Spinal cord (tissue), 10 donors: ENCODE measurements at places on chromosomes 4 and X. TPM values are rescaled to one million over a fixed set of nuclear protein-coding genes. Genes with fewer than 3 reads are reported as not detected.

Gene FRAS1
- 10.9 TPM for polyA plus RNA-seq

DNA sequence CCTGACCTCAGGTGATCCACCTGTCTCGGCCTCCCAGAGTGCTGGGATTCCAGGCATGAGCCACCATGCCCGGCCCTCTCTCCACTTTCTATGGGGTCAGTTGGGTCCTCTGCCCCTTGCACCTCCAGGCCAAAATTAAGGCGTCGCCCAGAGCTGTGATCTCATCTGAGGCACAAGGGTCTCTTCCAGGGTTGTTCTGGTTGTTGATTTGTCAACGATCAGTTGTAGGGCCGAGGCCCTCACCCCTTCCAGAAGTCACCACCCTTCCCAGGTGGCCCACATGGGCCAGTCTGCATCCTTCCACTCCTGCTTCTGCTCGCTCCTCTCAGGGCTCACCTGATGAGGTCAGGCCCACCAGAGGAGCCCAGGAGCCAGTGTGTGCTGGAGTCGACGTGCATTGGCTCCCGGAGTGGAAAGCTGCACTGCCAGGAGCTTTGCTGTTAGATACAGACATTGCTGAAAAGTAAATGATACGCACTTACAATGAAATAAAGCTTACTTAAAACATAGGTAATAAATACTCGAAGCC lies 14.3 kb upstream of the TMEM271 start:
- no peak for DNase-seq

DNA sequence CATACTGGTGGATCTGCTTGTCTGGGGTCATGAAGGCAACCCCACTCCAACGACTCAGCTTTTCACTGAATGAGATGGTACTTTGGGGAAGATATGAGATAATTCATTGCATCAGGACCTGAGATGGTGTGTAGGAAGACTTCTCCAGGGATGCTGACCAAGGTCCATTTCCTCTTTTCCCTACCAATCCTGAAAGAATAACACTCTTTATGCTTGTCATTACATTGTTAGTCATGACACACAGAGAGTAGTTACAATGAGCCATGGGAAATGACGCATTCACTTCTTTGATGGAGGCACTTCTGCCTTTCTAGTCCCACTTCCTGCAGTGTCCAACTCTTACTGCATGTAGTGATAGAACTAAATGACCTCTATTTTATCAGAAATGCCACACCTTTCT lies 58.6 kb downstream of the AREG start:
- no peak for DNase-seq

GRCh38 chr4:61336916-61337315 lies 136.8 kb downstream of the ADGRL3 start:
- no peak for DNase-seq

- peak; percentile 51 for DNase-seq
Measured at GRCh38 chr4:8015512-8015911, 75.9 kb upstream of the AFAP1 start.

DNA sequence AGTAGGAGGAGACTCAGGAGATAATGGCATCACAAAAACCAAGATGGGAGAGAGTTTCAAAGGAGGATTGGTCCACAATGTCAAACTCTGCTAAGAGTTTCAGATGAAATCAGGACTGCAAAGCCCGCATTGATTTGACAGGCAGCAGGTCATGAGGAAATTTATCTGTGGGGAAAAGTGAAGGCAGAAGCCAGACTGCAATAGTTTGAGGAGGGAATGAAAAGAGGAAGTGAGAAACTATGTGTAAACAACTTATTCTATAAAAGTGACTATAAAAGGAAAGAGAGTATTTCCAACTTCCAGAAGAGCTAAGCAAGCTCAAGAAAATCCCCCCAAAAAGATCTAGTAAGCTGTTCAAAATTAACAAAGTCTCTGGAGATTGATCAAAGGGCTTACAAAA lies 66.3 kb upstream of the DGKK start:
- DNase-seq: no peak

Gene NPY2R
- 0.98 TPM for polyA plus RNA-seq

Gene UGT8
- polyA plus RNA-seq: 253 TPM

DNA sequence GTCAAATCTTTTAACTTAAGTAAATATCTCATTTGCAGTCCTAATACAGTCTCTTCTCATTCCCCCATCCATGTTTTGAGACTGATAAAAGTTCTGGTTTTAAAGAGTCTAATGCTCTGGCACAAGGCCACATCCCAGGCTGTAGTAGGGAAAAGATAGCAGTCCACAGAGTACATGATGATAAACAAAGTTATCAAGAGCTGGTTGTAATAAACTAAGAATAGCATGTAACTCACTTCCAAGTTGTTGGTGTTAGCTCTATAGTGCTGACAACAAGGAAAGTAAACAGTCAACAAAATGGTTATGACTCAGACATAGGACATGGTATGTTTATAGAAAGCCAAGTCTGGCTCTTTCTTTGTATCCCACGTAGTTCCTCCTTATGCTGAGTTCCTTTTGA lies 21.8 kb upstream of the AREG start:
- DNase-seq: no peak

GRCh38 chrX:129938081-129938480 lies 32.1 kb downstream of the UTP14A start:
- DNase-seq: no peak

DNA sequence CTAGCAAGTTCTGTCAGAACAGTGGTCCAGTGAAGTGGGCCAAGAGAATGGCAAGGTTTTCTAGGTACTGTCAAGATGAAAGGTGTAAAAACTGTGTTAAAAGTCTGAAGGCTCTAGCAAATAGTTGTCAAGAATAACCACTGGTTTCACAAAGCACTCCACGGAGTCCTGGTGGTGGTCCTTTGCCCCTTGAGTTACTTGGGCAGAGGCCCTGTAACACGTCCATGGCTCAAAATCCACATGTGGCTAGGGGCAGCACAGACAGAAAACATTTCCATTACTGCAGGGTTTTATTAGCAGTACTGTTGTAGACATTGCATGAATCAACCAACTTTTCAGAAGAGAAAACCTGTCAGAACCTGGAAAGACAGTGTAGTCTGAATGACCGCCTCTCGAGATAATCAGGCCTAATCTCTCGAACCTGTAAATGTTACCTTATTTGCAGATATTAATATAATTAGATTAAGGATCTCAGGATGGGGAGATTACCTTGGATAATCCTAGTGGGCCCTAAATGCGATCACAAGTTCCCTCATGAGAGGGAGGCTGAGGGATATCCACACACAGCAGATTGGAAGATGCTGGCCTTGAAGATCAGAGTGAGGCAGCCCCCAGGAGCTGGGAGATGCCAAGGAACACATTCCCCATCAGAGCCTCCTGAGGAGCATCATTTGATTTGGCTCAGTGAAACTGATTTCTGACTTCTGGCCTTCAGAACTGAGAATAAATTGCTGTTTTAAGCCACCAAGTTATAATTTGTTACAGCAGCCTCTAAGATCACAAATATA lies 34.7 kb downstream of the ERVMER34-1 start:
- no peak for DNase-seq

DNA sequence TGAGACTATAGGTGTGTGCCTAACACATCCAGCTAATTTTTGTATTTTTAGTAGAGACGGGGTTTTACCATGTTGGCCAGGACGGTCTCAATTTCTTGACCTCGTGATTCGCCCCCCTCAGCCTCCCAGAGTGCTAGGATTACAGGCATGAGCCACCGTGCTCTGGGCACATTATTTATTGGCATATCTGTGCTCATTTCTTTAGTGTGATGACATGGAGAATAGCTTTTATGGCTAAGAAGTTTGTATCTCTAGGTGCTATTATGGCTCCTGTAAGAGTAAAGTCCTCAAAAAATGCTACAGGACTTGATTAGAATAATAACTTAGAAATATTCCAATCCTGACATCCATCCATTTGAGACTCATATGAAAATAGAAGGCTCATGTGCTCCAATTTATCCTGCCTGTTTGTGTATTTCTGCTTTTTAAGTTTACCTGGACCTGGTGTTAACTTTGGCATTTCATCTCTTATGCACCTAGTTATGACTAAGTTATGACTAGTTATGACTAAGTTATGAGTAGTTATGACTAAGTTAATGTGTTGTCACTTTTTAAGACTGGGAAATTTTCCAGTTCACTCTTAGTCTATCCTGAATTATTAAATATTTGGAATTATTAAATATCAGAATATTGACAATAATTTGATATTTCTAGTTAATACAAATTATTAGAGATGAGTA lies 36.4 kb upstream of the UNC5C start:
- DNase-seq: no peak

DNA sequence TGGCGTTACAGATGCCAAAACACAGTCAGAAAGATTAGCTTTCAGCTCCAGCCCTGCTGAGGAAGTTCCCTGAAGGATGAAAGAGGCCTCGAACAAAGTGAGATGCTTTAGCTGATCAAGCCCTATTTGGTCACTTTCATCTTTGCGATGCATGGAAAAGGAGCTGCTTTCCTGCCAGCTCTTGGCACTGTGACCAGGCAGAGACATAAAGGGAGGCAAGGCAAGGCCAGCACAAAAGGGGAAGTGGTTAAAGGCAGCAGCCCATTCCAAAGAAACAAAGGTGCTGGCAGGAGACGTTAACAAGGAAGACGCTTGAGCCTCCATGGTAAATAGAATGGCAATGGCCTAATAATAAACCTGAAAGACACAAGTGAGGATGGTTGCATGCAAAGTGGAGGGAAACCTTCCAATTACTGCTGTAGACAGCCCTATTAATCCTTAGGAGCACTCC lies 617.1 kb upstream of the INTU start:
- peak; percentile 68 for DNase-seq

- no peak for DNase-seq
Measured at GRCh38 chrX:56382278-56382677, 150.1 kb downstream of the KLF8 start.

Gene LAS1L
- polyA plus RNA-seq: 56.8 TPM

GRCh38 chr4:8297691-8298485 lies 28.3 kb downstream of the HTRA3 start:
- DNase-seq: no peak

DNA sequence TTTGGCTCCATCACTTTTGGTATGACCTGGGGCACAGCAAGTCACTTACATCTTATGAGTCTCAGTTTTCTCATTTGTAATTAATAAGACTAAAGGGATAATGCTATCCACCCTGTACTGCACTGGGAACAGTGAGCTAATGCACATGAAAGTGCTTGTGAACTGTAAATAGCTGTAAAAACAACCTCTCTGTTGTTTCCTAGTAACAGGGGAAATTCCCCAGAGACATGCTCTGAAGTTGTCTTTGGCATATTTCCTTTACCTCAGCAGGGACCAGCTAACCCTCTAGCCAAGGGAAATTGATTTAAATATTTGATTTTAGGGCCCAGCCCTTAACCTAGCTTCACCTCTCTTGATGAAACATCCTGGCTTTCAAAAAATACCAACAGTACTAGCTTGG lies 6.1 kb upstream of the CYSLTR1 start:
- DNase-seq: peak; percentile 45

DNA sequence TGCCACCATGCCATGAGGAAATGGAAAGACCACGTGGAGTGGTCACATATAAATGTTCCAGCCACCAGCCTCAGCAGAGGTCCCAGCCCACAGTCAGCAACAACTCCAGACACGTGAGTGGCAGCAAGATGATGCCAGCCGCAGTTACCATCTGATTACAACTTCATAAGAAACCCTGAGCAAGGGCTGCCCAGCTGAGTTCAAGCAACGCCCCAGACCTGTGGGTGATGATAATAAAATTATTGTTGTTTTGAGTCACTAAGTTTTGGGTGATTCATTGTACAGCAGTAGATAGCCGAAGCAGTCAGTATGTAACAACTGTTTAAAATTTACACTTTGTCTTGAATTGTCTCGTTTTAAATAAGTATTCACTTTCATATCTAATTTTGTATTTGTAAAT lies 5.8 kb upstream of the CCNG2 start:
- no peak for DNase-seq

DNA sequence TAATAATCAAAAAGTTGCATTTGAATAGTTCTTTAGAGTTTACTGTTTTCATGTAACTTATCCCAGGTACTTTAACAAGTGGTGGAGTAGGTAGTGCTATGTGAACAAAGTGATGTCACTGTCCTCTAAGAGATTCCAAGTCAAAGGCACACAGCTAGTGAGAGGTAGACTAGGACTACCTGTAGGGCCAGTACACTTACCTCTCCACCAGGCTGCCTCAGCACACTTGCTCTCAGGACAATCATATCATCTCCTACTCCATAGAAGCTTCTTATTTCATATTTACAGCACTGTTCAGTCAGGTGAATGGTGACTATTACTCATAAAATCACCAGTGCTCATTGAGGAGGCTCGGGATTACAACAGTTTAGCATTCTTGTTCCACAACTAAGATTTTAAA lies 173.0 kb upstream of the EMCN start:
- no peak for DNase-seq

DNA sequence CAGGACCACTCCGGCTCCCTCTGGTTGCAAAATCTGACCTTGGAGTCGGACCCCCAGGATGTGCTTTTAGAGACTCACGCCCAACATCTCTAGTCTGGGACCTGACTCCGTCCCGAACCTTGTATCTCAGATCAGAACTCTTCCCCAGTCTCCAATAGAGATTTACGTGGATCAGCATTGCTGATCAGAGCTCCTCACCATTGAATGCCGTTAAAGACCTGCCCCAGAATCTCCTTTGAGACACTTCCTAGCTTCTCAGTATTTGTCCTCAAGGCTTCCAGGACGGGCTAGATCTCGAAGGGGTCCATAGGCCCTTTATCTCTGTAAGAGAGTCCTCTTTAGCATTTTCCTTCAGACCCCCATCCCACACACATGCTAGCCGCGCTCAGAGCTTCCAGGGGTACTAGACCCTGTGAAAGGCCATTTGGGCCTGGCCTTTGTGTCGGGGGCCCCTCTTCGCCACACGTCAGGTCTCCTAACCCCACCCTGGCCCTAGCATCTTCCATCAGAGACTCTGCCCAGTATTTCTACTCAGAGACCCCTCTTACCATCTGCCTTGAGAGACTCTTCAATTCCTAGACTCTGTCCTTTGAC lies 662 bp downstream of the UBA1 start:
- no peak for DNase-seq

GRCh38 chr4:83748711-83749110 lies 212.8 kb downstream of the GPAT3 start:
- no peak for DNase-seq

GRCh38 chrX:44898411-44899221 lies 25.6 kb downstream of the KDM6A start:
- no peak for DNase-seq

GRCh38 chr4:107743532-107743931 lies 23.5 kb upstream of the PAPSS1 start:
- DNase-seq: no peak

GRCh38 chrX:816411-816810 lies 185.8 kb downstream of the SHOX start:
- DNase-seq: no peak

Gene PCSK1N
- polyA plus RNA-seq: 566 TPM

GRCh38 chrX:94178145-94178788 lies 504.3 kb downstream of the FAM133A start:
- no peak for DNase-seq

GRCh38 chr4:54568184-54568583 lies 89.6 kb upstream of the KIT start:
- DNase-seq: no peak

Gene JADE1
- 29.0 TPM for polyA plus RNA-seq

GRCh38 chr4:184641451-184641850 lies 7.8 kb downstream of the CASP3 start:
- DNase-seq: no peak

Gene WAS
- 7.1 TPM for polyA plus RNA-seq

GRCh38 chrX:116272861-116273260 lies 102.3 kb downstream of the AGTR2 start:
- DNase-seq: no peak
